H9 (cell line): ENCODE measurements at places on chromosomes 2 and 18.

- DNase-seq = no peak
Measured at GRCh38 chr18:6132751-6133368, 237.5 kb upstream of the TMEM200C start.

DNA sequence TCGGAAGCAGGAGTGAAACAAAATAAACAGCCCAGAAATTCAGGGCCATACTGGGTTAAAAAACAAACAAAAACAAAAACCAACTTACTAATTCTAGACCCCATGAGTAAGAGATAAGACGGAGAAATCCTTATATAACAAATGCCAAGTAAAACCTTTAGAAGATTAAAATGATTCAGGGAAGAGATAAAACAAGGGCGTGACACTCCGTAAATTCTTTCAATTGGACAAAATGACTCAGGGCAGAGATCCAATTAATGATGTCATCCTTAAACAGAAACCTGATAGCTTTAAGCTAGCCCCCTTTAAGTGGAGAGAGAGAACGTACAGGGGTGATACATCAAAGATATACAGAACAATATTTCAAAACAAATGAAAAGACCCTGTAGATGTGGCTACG lies 317.4 kb downstream of the NBAS start:
- DNase-seq = no peak

DNA sequence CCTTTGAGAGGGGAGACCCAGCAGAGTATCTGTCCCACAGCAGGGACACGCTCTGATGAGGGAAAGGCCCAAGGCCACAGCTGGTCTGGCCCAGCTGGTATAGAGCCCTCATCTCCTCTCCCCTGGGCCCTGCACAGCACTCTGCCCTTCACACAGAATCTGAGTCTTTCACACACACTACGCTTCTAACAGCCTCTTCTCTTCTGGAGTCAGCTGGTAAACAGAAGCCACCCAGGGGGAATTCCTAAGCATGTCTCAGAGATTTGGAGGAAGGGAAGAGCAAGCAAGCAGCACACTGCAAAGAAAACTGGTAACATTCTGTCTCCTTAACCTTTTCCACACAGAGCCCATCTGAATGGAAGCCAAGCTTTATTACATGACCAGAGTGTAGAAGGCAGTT lies 121.1 kb upstream of the ACAA2 start:
- no peak for DNase-seq

DNA sequence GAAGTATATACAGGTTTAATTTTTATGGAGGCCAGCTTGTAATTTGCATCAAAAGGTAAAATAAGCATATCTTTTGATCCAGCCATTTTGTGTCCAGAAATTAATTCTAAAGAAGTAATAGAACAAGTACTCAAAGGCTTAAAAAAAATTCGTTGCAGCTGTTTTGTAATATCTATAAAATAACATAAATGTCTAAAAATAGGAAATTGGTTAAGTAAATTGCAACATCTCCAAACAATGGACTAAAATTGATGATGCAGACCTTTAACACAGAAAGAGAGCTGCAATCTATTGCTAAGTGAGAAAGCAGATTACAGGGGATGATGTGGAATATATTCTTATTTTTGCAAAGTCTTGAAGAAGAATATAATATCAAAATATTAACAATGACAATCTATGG lies 19.4 kb downstream of the AAK1 start:
- no peak for DNase-seq

- DNase-seq = no peak
Measured at GRCh38 chr2:62415518-62415917, 90.5 kb downstream of the TMEM17 start.

DNA sequence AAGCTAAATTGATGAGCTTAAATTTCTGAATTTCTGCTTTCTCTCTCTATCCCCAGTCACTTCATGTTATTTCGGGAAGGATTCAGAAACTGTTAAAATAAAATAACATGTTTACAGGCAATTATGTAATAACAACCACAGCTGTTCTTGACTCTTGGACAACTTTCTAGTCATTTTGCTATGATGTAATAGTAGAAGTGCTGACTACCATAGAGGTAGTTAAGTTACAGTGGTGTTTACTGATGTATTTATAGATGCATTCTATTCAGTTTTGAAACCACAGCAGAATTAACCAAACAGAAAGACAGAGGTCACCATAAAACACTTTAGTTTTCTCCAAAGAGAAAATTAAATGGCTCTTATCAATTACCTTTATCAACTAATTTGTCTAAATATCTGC lies 1292.0 kb upstream of the CHAC2 start:
- DNase-seq = no peak

- no peak for DNase-seq
Measured at GRCh38 chr2:61235716-61236115, 73.7 kb downstream of the C2orf74 start.

DNA sequence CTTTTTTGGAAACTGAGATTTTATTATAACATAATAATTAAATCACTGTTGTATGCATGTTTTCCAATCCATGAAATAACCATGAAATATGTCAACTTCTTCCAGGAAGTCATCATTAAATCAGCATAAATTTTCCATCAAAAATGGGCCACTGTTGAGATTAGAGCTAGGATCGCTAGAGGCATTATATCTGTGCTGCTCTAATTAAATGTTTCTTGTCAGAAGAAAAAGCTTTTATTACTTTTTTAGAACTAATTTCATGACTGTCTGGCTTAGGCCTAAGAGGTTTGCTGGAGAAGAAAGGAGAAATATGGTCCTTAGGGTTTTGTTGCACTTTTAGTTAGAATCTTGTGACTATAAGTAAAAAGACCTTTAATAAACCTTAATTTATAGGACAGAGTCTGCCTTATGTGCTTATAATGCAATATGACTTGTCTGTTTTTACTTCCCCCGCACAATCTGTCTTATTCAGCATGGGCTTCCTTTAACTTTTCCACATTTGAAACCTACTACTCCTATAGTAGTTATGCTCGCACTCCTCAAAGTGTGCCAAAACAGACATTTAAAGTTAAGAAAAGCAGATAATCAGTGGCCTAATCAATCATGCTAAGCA lies 363.4 kb upstream of the GCFC2 start:
- no peak for DNase-seq

- peak; percentile 23 for DNase-seq
Measured at GRCh38 chr2:218022131-218022850, 19.5 kb upstream of the TNS1 start.

DNA sequence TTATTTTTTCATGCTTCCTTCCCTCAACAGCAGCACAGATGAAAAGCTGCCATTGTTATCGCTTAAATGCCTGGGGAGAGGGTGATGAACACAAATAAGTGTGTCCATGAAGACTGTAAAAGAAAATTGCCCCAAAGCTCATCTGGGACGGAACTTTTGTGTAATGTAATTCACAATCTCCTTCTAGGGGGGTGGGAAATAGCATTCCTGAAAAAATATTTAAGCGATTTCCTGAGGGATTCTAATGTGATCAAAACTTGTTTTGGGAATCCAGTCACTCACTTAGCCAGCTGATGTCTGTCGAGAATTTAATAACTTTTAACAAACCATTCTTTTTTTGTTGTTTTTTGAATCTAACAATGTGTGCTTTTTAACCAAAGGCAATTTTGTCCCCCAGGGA lies 427.9 kb downstream of the PLCL1 start:
- DNase-seq = no peak

DNA sequence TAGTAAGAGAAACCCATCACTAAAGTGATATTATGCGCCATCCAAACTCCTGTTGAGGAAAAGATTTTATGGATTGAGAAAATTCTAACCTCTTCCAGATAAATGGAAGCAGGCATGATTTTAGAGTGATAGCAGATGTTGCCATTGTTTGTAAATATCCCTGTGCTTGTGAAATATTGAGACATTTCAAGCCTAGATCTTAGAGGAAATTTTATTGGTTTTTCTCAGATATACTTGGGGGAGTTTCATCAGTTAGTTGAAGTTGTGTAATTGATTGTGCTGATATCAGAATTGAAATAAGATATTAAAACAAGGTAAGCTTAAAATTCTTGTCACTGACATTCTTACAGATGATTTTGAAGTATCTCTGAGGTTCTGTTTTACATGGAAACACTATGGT lies 390.9 kb upstream of the FANCL start:
- no peak for DNase-seq

DNA sequence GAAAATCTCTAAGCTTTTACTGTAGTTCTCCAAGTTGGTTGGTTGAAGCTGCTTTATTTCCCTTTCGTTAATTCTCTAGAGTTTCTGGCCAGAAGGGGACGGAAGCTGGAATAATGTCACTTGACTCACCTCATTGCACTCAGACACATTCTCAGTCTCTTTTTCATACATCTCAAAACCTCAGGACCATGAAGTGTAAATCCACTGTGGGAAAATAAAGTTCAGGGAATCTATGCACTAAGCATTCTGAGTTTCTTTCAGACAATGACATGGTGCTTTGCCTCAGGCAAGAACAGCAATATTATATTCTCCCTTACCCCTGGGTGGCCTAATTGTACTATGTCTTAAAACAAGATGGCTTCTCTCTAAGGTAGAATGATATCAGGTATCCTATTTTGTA lies 167.8 kb downstream of the PRPF40A start:
- DNase-seq = no peak

DNA sequence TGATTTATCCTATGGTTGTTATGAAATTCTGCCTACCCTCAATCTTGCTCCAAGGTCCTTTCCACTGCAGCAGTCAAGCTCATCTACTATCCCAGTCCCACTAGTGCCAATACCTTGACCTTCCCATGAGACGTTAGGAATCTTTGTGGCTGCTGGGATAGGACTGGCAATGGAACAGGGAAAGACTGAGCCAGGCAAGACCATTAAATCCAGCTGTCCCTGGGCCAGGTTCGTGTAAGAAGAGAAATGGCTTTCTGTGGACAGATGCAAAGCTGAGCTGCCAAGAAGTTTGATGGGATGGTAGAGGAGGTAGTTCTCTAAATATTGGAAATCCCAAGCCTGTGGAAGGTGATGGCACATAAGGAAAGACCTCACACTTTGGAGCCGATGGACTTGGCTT lies 50.1 kb upstream of the TMEM17 start:
- DNase-seq = no peak

DNA sequence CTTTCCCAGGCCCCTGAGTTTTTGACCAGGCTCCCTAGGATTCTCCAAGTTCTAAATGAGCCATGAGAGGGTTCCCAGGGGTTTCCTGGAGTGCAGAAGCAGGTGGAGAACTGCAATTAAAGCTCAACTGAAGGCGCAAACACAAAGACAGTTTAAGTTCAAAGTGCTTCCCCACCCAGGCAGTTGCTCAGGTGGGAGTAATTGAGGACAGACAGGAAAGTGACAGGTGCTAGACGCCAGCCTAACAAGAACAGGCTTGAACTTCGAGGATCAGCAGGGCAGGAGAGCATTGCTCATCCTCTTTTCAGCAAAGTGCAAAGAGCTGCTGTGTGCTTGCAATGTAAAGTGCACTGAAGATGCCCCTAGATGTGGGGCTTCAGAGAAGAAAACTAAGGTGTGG lies 77.2 kb upstream of the ST8SIA3 start:
- DNase-seq = no peak

- no peak for DNase-seq
Measured at GRCh38 chr2:136356125-136357006, 238.4 kb upstream of the CXCR4 start.

DNA sequence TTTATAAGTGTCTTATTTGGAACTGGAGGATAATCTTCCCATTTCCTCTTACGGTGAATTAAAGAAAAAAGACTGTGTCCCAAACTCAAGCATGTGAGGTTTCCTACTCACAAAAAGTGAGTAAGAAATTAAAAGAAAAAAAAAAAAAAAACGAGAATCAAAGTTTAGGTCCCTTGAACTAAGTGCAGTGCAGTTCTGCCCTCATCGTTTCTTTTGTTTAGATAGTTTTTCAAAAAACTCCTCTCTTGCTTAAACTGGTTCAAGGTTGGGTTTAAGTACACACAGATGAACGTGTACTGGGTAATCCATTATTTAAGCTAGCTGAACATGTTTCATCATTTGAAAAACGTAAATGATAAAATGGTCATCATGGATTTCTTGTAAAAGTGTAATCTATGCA lies 235.9 kb upstream of the KCNJ3 start:
- no peak for DNase-seq

GRCh38 chr18:10838553-10838952 lies 310.8 kb downstream of the PIEZO2 start:
- no peak for DNase-seq
